Upper lobe of right lung (tissue), 1 donor: ENCODE measurements at places on chromosomes 1 and 21.
A peak's percentile ranks its signal among the peaks of the same experiment; 100 is the strongest.

- DNase-seq: no peak
These were observed 344.3 kb downstream of the DUSP10 start for GRCh38 chr1:221397606-221398005.

GRCh38 chr1:8746554-8746953 is 70.9 kb downstream of the RERE start:
- DNase-seq: no peak

GRCh38 chr1:114979278-114979891 is 50.2 kb upstream of the TSHB start:
- no peak for DNase-seq

GRCh38 chr1:62309906-62310305 is 9.3 kb downstream of the KANK4 start:
- no peak for DNase-seq

GRCh38 chr1:243421784-243422183 is 165.9 kb downstream of the SDCCAG8 start:
- no peak for DNase-seq

DNA sequence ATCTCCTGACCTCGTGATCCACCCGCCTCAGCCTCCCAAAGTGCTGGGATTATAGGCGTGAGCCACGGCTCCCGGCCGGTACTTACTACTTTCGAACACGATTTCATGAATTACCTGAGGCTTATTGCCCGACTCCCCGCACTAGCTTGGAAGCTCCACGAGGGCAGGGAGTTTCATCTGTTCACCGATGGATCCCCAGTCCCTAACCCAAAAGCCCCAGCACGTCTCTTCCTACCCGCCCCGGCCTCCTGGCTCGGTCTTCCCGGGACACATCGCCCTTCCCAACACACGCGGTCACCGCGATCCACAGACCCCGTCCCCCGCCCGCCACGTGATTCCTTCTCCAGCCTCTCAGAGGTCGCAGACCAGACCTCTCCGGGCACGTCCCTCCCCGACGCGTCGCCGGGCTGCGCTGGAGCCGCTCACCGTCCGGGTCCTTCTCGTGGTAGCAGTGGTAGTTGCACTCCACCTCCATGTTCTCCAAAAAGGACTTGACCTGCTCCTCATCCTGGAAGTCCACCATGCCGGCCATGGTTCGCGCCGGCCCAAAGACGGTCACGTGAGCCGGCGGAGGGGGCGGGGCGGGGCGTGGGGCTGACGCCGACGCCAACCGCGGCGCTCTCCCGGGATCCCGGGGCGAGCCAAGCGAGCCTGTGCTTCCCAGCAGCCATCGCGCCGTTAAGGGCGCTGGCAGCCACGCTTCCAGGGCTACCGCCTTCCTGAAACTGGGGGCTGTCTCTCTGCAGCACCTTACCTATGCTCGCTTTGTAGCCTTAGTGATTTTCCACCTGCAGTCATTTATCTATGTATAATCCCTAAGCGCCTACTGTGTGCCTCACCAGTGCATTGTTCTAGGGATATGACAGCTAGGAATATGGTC is at the start of gene COA7:
Gene COA7, minus strand, starts transcription at position 553 of the 880 bp plus-strand sequence. Its CDS starts 21 bp downstream, at position 532.
- DNase-seq: peak; percentile 95

DNA sequence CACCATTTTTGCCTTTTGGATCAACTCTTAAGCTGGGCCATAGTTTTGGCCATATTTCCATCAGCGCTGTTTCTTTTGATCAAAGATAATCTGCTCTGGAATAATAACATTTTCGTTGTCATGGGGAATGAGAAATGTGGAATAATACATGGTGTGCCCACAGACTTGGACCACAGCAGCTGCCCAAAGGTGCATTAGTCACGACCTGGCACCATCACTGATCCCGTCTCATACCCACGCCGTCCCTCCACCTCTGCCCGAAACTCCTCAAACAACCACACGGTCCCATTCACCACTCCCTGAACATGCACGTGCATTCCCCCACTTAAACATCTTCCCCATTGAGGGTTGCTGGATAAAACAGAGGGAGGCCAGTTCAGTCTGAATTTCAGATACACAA is 76.9 kb downstream of the SLC66A1 start:
- no peak for DNase-seq

GRCh38 chr1:27862004-27862403 is 10.3 kb upstream of the THEMIS2 start:
- no peak for DNase-seq

GRCh38 chr1:36722871-36723270 is 240.2 kb upstream of the CSF3R start:
- no peak for DNase-seq

- DNase-seq: no peak
These were observed 1.1 kb upstream of the ADIPOR1 start for GRCh38 chr1:202959276-202959620.

- DNase-seq: peak; percentile 59
These were observed 6.2 kb downstream of the WNT9A start for GRCh38 chr1:227941509-227942020.

DNA sequence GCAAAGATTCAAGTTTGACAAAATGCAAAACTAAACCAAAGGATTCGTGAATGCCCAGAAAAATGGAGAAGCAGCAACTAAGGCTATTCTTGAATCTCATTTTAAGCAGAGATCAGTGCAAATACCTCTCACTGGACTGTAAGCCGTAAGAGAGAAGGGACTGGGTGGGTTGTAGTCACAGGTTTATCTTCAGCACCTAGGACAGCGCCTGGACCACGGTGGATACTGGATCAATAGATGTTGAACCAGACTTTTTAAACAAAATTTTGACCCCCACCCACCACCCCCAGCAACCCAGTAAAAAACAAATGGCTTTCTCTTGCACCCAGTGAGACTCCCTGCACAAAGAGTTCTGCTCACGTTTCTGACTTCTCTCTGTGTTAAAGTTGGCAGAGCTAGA is 347.1 kb downstream of the AJAP1 start:
- no peak for DNase-seq

DNA sequence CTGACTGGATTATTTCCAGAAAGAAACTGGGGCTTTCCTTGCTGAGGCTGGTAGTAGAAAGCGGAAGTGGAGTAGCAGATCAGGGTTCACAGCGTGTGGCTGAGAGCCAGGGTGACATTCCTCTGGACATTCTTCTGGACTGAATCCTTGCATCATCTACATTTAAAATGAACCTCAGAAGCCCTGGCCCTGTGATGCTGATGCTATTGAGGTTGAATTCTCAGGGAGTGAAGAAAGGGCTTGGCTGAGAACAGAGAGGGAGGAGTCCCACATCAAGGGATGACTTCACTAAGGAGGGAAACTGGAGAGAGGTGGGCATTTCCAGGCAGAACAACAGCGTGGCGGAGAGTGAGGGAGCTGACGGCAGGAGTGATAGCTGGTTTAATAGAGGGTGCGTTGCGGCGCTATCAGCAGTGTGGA is 102.3 kb upstream of the LMO4 start:
- DNase-seq: peak; percentile 70

DNA sequence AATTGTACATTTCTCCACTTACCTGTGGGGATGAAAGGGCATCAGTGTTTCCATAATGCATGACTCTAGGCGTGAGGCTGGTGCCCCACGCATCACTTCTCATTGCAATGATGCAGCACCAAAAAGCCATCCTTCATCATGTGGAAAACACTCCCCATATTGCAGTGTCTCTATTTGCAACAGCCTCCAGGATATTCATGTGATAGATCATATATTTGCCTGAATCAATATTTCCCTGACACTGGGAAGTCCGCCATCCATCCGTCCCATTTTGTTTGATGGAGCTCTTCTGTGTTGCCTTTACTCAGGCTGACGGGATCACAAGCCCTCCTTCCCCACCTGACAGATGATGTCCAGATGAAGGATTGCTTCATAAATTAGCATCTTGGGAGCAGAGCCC is 74.5 kb upstream of the CAMK1G start:
- no peak for DNase-seq

- peak; percentile 74 for DNase-seq
These were observed at the start of gene GFI1 for GRCh38 chr1:92486251-92487077. Gene GFI1 (minus strand): TSS chr1:92486925. CDS start chr1:92483487, 3,438 bp downstream.

- no peak for DNase-seq
These were observed 1.3 kb downstream of the GREM2 start for GRCh38 chr1:240610636-240611035.

GRCh38 chr1:70256664-70257063 is 35.5 kb downstream of the SRSF11 start:
- no peak for DNase-seq

DNA sequence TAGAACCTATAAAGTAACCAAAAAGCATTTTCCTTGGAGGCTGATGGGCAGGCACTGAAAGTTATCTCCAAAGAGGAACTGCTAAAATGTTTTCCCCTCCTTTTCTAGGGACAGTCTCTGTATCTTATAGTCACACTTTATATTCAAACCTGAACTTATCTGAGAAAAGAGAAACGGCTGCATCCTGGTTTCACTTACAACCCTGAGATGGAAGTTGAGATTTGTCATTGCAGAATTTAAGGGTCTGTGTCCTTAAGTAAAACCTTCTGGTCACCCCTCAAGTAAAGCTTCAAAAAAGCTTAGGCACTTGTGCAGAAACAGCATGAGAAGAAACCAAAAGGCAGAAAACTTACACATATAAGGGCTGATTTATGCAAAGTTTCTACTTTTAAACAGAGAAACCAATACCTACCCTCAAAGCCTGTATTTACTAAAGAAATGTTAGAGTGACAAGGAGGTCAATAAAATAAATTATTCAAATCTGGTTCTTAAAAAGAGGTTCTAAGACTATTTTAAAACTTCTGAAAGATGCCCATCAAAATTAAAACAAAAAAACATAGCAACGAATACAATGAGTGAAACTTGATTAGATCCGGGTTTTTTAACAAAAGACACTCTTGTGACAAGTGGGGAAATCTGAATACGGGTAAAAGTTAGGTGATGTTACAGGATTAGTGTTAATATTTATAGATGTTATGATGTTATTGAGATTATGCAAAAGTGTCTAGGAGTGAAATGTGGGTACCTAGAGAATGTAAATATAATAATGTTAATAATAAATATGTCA is 9.9 kb downstream of the CD58 start:
- DNase-seq: no peak

DNA sequence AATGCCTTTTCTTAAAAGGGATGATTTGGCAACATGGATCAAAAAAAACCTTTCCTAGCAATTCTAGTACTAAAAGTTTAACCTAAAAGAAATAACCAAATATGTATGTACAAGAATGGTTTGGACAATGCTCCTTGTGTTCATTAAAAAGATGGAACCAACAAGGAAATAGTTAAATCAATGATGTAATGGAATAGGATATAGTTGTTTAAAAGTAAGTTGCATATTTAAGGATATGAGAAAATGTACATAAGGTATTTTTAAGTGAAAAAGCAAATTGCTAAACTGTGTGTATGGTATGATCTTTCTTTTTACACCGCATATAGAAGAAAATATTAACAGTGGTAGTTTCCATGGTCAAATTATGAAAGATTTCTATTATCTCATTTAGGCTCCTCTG is 12.1 kb downstream of the SLC30A10 start:
- no peak for DNase-seq
